ENCODE measurements at places on chromosomes 3 and 15.
A peak's percentile ranks its signal among the peaks of the same experiment; 100 is the strongest.

GRCh38 chr3:23913873-23914743 lies 2.7 kb downstream of the NKIRAS1 start:
- H3K4me1 ChIP-seq, result peaks cover 31% of the 10 kb centered on the region
- no peaks in the 10 kb centered on the region for H3K27me3 ChIP-seq
- H3K4me3 ChIP-seq, result no peak overlapping the region

GRCh38 chr15:52256366-52256765 lies 39.2 kb downstream of the MYO5C start:
- peak; percentile 86 for DNase-seq
- no peak overlapping the region for H3K4me3 ChIP-seq
- H3K27me3 ChIP-seq, result no peaks in the 10 kb centered on the region
- H3K36me3 ChIP-seq, result no peaks in the 10 kb centered on the region
- peaks cover under 1% of the 10 kb centered on the region for H3K4me1 ChIP-seq

- H3K27me3 ChIP-seq, result no peaks in the 10 kb centered on the region
- no peak for DNase-seq
- no peaks in the 10 kb centered on the region for H3K36me3 ChIP-seq
- H3K27ac ChIP-seq, result no peak overlapping the region
These were observed 122.4 kb downstream of the UBE2E2 start for GRCh38 chr3:23325466-23326065.

- H3K27me3 ChIP-seq, result no peaks in the 10 kb centered on the region
- no peak overlapping the region for H3K27ac ChIP-seq
- DNase-seq, result no peak
- no peaks in the 10 kb centered on the region for H3K36me3 ChIP-seq
- H3K4me3 ChIP-seq, result no peak overlapping the region
These were observed 52.8 kb downstream of the PPM1L start for GRCh38 chr3:160808838-160809237.

DNA sequence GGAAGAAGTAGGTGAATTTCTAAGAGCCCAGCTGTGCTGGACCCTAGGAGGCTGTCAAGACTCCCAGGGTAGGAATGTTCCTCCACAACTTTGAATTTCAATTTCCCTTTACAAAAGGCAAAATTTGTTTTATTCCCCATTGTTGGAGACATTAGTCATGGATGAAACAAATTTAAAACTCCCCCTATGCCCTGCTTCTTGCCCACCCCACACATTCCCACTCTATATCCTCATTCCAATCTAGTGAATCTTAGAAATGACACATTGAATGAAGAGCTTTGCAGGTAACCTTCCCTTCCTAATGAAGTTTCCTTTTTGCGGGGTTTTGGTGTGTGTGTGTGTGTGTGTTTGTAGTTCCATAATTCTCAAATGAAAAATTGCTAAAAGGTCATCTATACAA lies 72.6 kb downstream of the CCNL1 start:
- no peak for DNase-seq
- H3K36me3 ChIP-seq, result no peaks in the 10 kb centered on the region
- H3K27me3 ChIP-seq, result peaks cover 4% of the 10 kb centered on the region

DNA sequence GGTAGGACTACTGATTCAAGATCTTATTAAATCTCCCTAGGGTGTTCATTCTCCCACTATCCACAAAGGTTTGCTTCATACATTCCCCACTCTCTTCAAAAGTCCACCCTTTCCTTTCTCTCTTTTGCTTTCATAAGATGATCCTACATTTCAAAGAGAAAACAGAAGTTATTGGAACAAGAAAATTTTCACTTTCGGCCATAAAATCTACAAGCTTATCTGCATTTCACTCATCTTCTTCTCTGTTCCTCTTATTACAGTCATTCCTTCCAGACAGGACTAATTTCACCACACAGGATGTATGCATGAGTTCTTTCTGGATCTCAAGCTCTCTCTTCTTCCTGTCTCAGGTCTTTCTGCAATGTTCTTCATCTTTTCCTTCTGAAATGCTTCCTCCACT lies 238.7 kb downstream of the ISL2 start:
- DNase-seq, result no peak
- H3K27ac ChIP-seq, result no peak overlapping the region
- H3K36me3 ChIP-seq, result no peaks in the 10 kb centered on the region
- H3K4me1 ChIP-seq, result peaks cover 12% of the 10 kb centered on the region
- H3K27me3 ChIP-seq, result no peaks in the 10 kb centered on the region

DNA sequence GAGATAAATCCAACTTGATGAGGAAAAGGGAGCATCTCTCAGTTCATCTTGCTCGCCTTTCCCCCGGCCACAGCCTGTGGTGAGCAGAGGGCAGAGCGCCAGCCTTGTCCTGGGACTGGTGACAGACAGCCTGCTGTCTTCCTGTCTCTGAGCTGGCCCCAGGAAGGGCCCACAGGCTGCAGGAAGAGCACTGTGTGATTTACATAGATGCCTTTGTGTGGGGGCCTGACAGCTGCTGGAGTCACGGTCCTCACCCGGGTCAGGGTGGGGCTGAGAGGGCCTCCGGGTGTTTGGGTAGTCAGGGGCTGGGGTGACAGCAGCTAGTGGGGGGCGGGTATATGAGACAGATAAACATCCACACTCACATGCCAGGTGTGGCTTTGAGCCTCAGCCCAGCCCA lies 29.3 kb downstream of the PLA2G4D start:
- no peak overlapping the region for H3K27ac ChIP-seq
- no peaks in the 10 kb centered on the region for H3K27me3 ChIP-seq
- no peaks in the 10 kb centered on the region for H3K36me3 ChIP-seq
- no peak overlapping the region for H3K4me3 ChIP-seq
